Epithelial cell of proximal tubule (primary cell): ENCODE measurements at places on chromosomes 5 and 9. TPM values are rescaled to one million over a fixed set of nuclear protein-coding genes. Genes with fewer than 3 reads are reported as not detected.

BASP1 gene
- total RNA-seq = 106 and 135 TPM in 2 replicates

LURAP1L gene
- 5.2 and 11.8 TPM in 2 replicates for total RNA-seq

TYRP1 gene
- not detected in 2 replicates for total RNA-seq

NKD2 gene
- total RNA-seq = not detected in 2 replicates

PCSK1 gene
- total RNA-seq = not detected in 2 replicates

BHMT2 gene
- total RNA-seq = 2.9 and 3.8 TPM in 2 replicates
